ENCODE measurements at places on chromosomes 13 and 19.

DNA sequence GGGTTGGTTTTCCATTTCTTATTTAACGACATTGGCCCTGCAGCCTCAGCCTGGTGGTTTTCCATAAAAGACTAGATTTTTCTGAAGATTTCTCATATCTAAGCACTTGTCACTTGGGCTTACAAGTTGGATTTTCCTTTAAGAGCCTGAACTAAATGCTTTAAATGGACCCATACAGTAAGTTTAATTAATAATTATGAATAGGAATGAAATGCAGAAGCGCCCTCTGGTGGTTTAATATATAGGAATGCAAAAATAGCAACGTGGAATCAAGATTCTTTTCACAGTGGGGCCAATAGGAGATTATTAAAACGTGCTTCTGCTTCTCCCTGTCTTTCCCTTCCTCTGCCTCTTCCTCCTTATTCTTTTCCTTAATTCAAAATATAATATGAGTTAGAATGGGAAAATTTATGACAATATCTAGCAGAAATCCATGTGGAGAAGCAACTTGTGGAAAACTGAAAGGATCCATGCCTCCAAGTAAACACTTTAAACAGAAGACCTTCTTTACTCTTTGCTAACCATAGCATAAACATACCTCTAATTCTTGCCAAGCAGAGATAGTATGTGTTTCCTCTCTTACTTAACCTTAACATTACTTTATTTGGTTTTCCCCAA is 324.0 kb downstream of the GPC5 start:
- DNase-seq: no peak

GRCh38 chr19:7376151-7376852 is 27.6 kb downstream of the ARHGEF18 start:
- no peak for DNase-seq

GRCh38 chr19:38034492-38034860 is 127.5 kb downstream of the SIPA1L3 start:
- DNase-seq: no peak

DNA sequence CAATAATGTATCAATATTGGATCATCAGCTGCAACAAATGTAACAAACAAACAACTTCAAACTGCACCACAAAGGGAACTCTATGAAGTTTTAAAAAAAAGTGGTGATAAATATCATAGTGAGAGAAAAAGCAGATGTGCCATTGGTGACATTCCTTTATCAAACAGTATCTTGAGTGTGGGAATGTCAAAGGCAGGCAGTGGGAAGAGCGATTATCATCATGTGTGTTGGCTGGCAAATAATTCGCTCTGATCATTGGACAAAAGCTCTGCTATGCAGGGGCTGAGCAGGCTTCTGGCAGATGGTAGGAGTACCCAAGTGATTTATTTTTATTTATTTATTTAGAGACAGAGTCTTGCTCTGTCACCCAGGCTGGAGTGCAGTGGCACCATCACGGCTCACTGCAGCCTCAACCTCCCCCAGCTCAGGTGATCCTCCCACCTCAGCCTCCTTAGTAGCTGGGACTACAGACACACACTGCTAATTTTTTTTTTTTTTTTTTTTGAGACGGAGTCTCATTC is 55.9 kb upstream of the RANBP3 start:
- DNase-seq: no peak

DNA sequence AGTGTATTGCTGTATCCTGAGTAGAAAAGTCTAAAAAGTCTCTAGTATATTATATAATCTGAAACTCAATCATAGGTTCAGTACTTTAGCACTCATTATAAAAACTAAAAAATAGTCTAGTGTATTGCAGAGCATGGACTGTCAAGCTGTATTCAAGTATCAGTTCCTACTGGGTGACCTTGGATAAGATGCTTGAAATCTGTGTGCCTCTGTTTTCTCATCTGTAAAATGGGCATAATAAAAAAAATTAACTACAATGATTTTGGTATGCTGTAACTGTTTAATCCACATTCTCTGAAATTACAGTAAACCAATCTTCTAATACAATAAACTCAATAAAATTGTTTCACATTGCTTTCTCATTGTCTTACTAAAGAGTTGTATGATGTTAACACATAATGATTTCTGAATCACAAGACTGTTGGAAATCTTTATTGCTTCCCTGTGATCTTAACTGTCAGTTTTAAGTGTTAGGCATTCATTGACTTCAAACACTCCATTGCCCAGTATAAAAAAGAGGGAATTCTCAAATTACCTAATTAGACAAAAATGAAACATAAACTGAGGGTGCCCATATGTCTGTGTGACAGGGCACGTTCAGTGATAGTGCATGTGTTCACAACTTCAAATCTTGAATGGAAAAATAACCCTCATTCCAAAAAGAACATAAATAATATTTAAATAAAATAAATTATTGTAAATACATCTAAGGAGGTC is 2.2 kb downstream of the STARD13 start:
- DNase-seq: no peak

DNA sequence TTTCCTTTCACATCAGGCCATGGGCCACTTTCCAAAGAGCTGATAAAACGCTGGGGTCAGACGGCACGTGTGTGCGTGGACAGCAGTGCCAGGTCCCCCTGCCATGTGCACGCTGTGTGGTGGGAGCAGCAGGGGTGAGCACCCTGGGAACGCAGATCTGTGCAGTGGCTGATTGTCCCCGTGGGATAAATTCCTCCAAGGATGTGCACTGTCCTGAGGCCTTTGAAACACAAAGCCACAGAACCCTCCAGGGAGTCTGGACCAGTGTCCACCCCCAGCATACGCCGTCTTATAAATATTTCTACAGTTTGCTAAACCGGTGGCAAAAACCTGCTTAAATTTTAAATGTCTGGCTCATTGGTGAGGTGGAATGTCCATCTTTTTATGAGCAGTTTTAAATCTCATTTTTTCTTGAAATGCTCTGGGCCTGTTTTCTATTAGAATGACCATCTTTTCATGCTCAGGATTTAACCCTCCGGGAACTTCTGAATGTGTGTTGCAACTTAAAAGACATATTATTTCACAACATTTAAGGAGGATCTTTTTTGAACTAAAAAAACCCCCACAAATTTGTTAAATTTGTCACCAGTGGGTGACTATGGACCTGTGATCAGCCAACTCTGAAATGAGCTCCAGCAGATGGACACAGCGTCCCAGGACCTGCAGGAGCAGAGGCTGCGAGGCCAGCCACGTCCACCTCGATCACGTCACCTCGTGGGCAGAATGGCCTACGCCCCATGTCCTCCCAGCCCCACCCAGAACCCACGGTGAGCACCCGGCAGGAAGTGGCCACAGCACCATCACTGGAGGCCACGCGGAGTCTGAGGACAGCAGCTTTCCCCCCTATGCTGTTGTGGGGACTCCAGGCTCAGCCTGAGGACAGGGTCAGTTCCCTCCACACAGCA is 68.6 kb downstream of the RASA3 start:
- peak; percentile 44 for DNase-seq

- DNase-seq: no peak
Observed at GRCh38 chr13:21016487-21016886, 44.9 kb downstream of the LATS2 start.

GRCh38 chr19:24141612-24142011 is 54.6 kb downstream of the ZNF254 start:
- DNase-seq: no peak

- DNase-seq: no peak
Observed at GRCh38 chr19:56670961-56671612, 470 bp downstream of the ZNF835 start.

DNA sequence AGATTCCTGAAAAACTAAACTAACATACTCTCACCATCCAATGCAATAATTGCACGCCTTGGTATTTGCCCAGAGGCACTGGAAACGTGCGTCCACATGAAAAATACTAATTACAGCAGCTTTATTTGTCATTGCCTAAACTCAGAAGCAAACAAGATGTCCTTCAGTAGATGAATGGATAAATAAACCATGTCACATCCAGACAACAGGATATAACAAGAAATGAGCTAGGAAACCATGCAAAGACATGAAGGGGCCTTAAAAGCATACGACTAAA is 25.0 kb downstream of the ELL start:
- no peak for DNase-seq

DNA sequence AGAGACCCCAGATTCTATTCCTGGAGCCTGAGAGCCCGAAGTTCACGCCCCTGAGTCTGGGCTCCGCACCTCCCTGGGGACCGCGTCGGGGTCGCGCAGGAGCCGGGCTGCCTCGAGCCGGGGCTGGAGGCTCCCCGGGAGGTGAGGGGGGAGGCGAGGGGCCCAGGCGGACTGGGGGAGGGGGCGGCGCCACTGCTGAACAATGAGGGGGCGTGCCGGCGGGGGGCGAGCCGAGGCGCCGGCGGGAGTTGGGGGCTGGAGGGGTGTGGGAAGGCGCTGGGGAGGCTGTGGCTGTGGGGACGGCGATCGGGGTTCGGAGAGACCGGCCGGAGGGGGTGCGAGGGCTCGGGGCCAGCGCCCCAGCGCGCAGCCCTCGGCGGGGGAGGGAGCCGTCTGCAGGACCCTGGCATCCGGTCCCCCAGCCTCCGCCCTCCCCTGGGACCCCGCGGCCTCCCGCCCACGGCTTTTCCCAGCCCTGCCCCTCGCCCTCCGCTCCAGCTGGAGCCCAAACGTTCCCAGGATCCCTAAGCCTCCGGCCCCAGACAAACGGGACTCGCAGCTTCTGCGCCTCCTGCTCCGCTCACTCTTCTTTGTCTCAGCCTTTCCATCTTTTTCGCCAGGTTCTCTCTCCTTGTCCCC is 922 bp downstream of the PLEKHG2 start:
- DNase-seq: no peak

DNA sequence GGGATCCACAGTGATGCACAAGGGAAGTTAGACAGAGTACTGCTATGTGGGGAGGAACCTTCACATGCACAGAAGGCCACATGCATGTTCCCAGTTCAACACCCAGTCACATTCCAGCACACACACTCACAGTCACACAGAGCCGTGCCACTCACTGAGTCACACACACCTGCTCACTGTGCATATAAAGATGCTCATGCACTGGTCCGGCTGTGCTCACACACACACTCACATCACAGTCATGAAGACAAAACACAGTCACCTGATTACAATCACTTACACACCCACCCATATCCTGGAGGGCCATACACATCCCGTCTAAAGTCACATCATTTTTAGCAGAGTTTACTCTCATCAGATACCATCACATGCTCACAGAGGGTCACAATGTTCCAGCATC is 478 bp downstream of the CLC start:
- DNase-seq: no peak

DNA sequence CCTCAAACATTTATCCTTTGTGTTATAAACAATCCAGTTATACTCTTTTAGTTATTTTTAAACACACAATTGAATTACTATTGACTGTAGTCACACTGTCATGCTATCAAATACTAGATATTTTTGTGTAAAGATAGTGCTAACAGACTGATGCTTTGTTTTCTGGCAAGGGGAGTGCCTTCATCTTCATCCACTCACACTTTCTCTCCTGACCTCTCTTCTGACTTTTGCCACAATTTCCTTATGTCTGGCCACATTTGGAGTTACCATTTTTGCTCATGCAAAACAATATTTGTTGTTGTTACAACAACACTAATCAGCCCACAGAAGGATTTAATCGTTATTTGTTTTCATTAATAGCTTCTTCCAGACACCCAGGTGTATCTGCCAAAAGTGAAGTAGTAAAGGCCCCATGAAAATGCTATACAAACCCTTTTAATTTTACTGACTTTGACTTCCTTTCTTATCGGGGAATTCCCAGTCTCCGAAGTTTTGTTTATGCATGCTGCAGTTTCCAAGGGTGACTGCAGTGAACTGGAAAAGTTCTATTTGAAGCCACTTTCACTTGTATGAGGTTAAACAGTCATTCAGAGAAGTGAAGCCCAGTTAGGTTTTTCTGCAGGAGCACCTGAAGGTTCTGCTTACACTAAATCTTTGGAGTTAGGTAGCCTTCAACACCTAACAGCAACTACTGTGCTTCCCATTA is 66.1 kb upstream of the FRY start:
- no peak for DNase-seq

- peak; percentile 70 for DNase-seq
Observed at GRCh38 chr19:15332311-15332996, at the start of gene BRD4. Gene BRD4 (minus strand): TSS chr19:15332539. CDS start chr19:15273099, 59,440 bp downstream.

DNA sequence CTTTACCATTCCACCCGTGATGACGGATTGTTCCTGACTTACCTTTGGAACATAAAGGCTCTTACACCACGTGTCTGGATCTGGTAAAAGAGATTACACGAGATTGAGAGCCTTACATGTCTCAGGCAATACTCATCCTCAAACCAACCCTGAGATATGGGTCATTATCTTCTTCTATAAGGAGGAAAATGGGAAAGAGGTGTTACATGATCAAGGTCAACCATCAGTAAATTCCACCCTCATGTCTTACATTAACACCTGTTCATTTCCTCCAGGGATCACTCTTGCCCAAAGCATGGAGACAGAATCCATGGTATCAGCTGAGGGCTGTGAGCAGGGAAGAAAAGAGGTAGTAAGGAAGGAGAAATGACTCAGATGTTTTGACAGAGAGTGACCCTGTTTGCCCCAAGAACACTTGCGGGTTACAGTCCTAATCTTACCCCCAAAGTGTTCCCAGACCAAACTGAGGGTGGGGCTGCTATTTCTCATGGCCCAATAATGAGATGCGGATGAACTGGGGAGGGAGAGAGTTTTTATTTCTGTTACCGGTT is 19.6 kb downstream of the LILRB4 start:
- no peak for DNase-seq
